ENCODE measurements at places on chromosomes 12 and 14.

DNA sequence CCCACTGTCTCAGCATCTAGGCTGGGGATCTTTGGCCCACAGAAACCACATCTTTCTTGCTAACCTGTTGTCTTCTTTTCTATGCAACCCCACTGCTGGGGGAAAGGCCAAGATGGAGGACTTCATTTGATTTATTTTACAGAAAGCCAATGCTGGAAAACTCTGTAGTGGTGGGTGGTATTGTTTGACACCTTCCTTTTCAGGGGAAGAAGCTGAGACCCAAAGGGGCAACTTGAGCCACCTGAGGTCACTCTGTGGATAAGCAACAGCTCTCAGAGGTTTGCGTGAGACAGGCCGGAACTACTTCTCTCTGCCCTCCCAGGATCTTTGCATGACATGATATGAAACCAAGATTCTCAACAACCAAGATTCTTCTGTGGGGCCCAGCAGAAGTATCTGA, 645.2 kb downstream of the VRK1 start:
- DNase-seq = no peak

- DNase-seq = no peak
Observed at GRCh38 chr12:52946797-52947547, 1.9 kb upstream of the KRT18 start.

GRCh38 chr12:2631653-2632350, 163.0 kb upstream of the FKBP4 start:
- DNase-seq = no peak

GRCh38 chr12:54385251-54385914, 850 bp upstream of the ZNF385A start:
- DNase-seq = no peak

DNA sequence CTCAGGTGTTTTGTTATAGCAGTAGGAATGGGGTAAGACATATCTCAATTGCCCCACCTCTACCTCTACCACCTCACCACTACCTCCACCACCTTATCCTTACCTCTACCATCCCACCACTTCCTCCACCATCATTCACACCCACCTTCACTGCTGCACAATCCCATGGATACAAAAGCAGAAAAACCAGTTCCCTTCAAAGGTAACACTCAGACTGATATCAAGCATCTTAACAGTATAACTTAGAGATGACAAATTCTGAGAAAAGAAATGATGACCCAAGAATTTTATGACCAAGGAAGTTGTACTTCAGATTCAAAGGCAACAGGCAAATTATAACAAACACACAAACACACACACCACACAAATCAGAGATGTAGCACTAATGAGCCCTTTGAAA, 189.4 kb downstream of the NUAK1 start:
- no peak for DNase-seq

- no peak for DNase-seq
Observed at GRCh38 chr12:121575952-121576625, 4.7 kb downstream of the KDM2B start.

DNA sequence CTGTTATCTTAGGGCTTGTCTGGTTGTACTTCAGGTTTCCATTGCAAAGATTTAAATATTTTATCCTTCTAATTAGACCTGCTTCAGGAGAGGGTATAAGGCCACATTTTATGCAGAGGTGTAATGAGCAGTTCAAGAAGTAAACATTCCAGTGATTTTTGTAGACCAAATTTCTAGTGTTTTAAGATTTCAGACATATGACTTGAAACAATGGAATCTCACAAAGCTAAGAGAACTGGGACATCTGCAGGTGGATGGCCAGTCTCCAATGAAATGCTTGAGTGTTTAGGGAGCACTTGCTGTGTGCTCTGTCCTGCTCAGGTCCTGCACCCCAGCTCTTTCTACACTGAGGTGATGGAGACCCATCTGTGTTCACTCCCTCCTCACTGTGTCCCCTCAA, 7.9 kb downstream of the C14orf132 start:
- no peak for DNase-seq

- DNase-seq = no peak
Observed at GRCh38 chr12:1523046-1523445, 71.3 kb downstream of the FBXL14 start.

- DNase-seq = no peak
Observed at GRCh38 chr12:78229591-78230101, 399.0 kb downstream of the NAV3 start.

- no peak for DNase-seq
Observed at GRCh38 chr12:116459011-116459875, 99.9 kb upstream of the MAP1LC3B2 start.
